ENCODE measurements at places on chromosomes 7 and 10. TPM values are rescaled to one million over a fixed set of nuclear protein-coding genes. Genes with fewer than 3 reads are reported as not detected.

The OPALIN gene
- total RNA-seq: not detected

The SLC18A3 gene
- not detected for total RNA-seq

The NEBL gene
- total RNA-seq: not detected

The MYO1G gene
- total RNA-seq: 0.07 TPM

The EFCAB10 gene
- 0.13 TPM for total RNA-seq

The SLC25A13 gene
- total RNA-seq: 10.3 TPM

The PRSS37 gene
- total RNA-seq: not detected
